ENCODE measurements at places on chromosomes 11 and 22.
A peak's percentile ranks its signal among the peaks of the same experiment; 100 is the strongest.

- DNase-seq: no peak
Observed at GRCh38 chr11:37849706-37850105, 1251.7 kb upstream of the RAG2 start.

DNA sequence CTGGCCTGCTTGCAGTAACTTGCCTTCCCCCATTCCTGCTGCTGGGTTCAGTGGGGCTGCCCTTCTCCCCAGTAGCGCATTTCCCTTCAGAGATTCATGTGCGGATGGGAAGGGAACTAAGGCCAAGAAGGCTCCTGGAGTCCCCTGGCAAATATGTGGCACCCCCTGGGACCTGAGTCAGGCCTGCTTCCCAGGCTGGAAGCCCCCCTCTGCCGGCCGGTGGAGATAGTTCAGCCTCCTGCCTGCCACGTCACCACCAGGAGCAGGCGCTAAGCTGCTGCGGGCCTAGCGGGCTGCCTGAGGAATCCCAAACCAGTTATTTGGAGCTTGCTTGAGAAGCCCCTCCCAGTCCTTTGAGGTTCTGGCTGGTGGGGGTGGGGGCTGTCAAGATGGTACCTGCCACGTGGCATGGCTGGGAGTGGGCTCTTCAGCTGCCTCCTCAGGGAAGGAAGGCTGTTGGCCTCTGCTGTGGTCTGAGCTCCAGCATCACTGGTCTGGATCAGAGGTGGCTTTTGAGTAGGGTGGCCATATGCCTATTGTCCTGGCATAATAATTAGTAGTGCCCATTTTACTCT, 2.0 kb downstream of the SERPINH1 start:
- DNase-seq: peak; percentile 85

- DNase-seq: no peak
Observed at GRCh38 chr22:40421082-40421350, 50.6 kb downstream of the SGSM3 start.

DNA sequence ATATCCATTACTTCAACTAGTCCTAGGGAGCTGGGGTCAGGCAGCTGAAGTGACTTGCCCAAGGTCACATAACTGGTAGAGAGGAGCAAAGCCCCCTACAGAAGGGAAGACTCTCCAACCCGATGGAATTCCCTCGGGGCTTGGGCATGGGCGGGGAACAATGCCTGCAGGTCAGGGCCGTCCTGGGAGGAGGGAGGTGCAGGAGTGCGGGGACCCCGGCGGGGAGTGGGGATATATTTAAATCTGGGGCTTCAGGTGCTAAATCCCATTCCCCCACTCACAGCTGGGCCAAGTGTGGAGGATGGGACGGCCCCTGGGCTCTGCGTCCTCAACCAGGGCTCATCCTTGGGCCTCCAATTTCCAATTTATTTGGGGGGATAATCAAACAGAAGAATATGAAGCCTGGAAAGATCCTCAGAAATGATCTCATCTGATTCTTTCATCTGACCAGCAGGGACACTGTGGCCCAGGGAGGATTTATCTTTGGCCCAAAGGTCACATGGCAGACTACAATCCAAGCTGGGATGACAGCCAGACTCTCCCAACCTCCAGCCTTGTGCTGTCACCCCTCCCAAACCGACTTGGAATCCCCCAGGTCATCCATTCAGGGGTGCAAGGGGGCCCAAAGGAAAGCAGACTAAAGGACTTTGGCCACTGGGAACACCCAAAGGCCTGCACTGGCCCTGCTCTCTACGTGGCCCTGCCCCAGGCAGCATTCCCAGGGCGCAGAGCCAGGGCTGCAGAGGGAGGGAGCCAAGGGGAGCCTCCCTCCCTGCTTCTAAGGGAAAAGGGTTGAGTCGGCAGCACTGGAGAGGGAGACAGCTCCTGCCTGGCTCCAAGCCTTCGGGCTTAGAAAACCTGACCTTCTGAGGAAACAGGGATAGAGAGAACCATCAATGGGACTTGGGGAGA, 8.7 kb upstream of the C1QTNF6 start:
- peak; percentile 93 for DNase-seq

DNA sequence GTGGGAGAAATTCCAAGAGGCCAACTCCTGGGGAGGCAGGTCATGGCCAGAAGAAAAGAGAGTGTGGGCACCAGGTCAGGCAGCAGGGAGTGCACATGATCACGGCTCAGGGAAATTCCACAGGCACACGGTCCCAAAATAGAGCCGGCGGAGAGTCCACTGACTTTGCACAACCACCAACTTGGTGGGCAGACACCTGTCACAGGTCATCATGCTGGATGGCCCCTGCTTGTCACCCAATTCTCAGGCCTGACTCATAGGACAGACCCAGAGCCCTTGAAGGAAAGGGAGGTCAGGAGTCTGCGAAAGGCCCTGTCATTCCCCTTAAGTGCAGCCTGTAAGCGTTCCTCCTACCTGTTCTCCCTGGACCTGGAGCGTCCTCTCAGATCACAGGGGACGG, 15.8 kb downstream of the APOL2 start:
- DNase-seq: no peak

DNA sequence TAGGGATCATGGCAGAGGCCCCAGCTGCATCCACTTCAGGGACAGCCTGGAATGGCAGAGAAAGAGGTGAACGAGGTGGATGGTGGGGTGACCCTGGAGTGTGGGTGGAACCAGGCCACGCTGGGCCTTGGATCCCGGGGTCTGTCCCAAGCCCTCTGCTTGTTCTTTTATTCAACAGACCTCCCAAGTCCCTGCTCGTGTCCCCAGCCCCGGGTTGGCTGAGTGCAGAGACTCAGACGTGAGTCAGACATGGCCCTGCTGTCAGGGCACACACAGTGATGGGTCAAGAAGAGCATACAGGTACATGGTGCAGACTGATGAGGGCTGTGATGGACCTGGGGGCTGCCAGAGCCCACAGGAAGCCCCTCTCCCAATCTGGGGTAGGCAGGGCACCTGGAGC, 6.6 kb downstream of the ARHGAP8 start:
- no peak for DNase-seq

DNA sequence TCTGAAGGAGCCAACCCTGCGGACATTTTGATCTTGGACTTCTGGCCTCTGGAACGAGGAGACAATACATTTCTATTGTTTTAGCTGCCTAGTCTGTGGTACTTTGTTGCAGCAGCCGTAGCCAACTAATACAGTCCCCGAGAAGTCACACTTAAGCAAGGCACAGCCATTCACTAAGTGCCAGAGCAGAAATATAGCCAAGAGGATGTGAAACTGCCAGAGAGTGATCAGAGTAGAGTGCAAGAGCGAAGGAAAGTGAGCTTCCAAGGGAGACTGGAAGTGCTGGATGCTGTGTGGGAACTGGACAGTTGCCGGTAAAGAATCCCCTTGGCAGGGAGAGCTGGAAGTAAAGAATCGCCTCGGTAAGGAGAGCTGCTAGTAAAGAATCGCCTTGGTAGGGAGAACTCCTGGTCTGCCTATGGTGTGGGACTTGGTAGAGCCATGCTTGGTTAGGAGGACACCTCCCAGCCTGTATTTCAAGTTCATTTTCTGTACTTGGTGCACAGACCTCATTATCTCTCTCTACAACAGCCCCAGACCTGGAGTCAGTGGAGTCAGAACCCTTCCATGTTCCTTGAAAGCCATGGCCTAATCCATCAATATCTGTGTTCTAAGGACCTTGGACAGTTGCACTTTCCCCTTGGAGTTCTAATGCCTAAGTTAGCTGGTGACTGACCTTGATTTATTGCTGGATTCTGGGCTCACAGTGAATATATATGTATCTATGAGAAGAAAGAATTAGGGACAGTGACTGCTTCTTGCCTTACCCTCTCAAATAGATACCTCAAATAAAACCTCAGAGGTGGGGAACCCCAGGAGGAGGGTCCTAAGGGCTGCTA, 162.1 kb downstream of the LDLRAD3 start:
- no peak for DNase-seq

DNA sequence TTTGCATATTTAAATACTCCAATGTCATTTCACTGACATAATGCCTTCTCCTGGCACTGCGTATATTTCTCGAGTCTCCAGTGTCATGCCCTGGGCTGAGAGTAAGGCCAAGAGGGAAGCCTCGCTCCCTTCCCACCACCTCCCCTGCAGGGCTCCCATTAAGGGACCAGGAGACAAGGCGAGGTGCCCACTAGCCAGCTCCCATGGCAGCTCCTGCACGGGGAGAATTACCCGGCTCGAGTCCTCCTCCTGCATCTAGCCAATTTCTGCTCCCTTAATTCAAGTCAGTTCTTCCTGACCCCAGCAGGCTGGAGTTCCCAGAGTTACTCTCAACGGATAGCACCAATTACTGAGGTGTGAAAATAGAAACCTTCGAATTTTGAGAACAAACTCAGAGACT, 31.9 kb downstream of the OPCML start:
- DNase-seq: no peak

DNA sequence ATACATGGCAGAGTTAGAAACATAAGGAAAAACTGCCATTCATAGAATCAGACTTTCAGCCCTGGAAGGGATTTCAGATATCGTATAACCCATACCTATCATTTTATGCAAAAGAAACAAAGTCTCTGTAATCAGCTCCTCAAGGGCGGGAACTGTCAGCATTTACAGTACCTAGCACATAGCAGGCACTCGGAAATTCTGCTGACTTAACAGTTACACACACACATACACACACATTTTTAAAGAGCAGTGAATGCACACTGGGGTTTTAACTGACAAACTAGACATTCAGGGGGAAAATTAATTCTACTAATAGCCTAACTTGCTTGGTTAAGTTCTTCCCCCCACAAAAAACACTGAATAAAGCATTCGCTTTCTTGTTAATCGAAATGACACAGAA, 8.7 kb downstream of the GNG3 start:
- no peak for DNase-seq

GRCh38 chr11:66653123-66653522, 14.6 kb downstream of the RBM4 start:
- no peak for DNase-seq

DNA sequence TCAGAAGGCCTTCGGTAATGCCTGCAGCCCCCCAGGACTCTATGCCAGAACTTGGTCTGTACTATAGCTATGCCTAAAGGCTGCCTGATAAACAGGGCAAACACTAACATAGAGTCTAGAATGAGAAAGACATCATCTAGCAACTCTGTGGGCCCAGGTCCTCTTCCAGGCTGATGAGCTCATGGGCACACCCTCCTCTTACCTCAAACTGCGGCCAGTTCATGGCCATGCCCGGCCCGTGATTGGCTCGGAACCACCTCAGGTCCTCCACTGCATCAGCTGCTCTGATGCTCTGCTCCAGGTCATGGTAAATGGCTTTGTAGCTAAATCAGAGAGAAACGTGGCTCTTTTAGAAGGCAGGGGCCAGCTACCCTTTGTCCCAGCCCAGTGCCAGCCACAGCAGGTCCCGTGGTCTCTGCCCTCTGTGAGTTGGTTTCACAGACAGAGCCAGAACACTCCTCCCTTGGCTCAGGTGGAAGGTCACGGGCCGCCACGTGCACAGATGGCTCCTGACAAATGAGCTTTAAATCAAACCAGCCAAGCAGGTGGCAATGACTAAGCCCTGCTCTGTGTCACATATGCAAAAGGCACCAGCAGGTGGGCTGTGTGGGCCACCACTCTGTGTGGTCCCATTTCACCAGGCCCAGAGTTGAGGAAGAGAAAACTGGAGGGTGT, 25.0 kb upstream of the ARFGAP3 start:
- DNase-seq: peak; percentile 90

- no peak for DNase-seq
Observed at GRCh38 chr11:33742249-33742851, 6.1 kb upstream of the CD59 start.

DNA sequence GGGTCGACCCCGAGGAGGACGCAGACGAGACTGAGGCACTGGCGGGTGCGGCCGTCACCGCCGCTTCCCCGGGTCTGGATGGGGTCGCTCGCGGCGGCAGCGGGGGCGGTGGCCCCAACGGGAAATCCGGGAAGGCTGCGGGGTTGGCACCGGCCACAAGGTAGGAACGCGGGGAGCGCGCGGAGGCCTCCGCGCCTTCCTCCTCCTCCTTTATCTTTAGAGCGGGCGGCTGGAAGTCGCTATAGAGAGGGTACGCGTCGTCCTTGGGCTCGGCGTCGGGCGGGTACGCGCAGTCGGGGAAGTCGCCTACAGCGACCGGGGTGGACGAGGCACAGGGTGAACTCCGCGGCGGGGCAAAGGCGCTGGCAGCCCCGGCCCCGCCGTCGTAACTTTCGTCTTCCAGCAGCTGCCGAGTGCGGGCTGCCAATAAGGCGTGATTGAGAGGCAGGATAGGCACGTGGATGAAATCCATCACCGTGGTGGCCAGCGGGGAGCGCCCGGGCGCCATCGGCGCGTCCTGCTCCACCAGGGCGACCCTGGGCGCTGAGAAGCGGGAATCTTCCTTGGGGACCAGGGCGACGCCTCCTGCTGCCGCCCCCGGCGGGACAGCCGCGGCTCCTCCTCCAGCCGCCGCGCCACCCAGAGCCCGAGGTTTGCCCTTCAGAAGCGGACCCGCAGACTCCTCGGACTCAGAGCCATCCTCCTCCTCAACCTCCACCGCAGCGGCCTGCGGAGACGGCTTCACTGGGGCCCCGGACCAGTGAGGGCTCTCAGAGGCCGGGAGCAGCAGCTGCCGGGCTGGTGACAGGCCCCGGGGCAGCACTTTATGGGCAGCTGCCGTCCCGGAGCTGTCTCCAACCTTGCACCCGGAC, 1.7 kb downstream of the PGR start:
- DNase-seq: peak; percentile 34

DNA sequence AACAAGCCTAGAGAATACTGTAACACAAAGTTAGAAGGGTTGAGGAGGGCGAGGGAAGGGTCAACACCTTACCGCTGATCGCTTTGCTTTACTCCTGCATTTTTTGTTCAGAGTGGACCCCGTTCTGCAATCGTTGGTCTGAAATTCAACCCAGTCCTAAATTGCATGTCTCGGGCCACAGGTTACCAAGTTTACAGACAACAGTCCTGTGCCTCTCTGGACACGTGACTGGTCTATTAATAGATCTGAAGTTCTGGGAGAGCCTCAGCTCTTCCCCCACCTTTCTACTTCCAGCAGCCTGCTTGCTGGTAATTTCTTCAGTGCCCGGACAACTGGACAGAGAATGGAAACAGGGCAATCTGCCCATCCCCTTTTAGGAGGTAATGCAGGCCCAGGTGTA, 74.2 kb downstream of the STIM1 start:
- peak; percentile 29 for DNase-seq

- DNase-seq: no peak
Observed at GRCh38 chr11:38990841-38991240, 2392.8 kb upstream of the RAG2 start.

DNA sequence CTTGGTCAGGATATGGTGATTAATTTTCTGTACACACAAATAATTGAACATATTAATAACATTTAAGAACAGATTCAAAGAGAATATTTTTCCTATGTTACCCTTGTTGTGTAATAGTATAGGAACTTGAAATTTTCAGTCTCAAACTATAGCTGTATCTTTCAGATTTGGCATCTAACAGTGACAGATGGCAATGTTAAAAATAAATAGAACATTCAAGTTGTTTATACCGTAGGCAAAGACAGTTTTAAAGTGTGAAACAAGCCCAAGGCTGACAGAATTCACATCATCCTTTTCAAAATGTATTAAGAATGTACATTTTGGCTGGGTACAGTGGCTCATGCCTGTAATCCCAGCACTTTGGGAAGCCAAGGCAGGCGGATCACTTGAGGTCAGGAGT, 92.6 kb upstream of the TP53AIP1 start:
- no peak for DNase-seq

Data from adrenal gland (tissue), 19 donors.